ENCODE measurements at places on chromosomes 5 and 9. TPM values are rescaled to one million over a fixed set of nuclear protein-coding genes. Genes with fewer than 3 reads are reported as not detected.
A peak's percentile ranks its signal among the peaks of the same experiment; 100 is the strongest.

The SLC4A9 gene
- total RNA-seq: not detected

DNA sequence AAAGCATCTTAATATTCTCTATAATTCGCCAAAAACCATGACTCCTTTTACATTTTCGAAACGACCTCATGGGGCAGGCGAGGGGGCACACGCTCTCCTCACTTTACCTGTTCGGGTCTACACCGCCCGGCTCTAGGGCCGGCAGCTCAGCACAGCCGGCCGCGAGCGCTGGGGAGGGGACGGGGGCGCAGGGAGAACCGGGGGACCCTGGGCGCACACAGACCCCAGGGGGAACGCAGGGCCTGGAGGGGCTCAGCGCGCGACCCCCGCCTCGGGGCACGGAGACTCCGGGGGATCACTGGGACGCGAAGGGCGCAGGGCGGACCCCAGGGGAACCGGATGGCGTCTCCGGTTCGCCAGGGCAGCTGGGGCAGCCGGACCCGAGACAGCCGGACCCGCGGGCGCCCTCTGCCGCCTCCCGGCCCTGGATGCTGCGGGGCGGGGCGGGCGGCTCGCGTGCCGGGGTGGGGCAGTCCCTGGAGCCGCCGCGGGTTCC lies at the start of gene AHRR:
Gene AHRR (plus strand): TSS at position 485 of the 496 bp plus-strand sequence. CDS start 22,189 bp downstream, outside the sequence.
- no peak for DNase-seq

GRCh38 chr9:123194023-123194422 lies 74.4 kb downstream of the STRBP start:
- DNase-seq: no peak

- DNase-seq: peak; percentile 30
Observed at GRCh38 chr9:28082671-28083070, 509.4 kb upstream of the C9orf72 start.

DNA sequence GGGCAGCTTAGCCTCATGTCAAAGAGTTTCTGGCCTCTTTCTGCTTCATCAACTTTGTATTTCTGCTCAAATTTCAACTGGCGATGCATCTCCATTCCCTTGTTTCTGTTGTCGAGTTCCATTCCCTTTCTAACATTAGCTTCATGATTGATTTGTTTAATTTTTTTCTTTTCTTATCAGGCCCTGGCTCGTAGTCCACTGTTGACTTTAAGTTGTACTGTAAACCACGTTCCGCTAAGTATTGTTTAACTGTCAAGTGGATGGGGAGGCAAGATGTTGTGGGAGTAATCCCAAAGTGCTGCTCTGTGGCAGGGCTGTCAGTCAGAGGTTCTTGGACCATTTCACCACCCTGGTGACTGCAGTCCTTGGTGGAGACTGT lies 309.1 kb downstream of the PSAT1 start:
- DNase-seq: no peak

GRCh38 chr9:82128011-82128696 lies 139.6 kb downstream of the SPATA31D1 start:
- no peak for DNase-seq

DNA sequence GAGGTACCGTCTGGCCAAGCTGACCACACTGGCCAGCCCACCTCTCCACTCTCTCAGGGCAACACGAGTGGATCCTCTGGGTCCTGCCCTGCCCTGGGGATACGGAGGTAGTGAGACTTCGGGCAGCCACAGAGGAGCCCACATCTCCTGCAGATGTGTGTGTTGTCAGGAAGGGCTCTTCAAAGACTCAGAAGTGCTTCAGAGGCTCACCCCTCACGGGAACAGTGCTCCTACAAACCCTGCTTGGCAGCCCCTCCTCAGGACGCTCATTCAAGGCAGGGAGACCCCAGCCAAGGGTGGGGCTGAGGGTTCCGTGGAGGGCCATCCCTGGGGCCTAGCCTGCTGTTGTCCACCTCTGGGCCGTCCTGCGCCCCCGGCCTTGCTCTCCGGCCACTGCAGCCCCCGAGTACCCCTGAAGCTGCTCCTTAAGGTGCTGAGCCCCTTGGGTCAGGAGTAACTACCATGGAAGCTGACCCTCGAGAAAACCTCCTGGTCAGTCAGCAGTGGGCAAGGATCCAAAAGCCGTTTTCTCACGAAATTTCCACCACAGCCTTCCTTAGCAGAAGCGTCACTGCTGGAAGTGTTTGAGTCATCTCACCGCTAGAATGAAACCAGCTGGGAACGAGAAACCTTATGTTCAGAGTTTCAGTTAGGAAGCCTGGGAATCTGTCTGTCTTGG lies 23.2 kb upstream of the LRRC14B start:
- DNase-seq: peak; percentile 79

- no peak for DNase-seq
Observed at GRCh38 chr9:11931751-11932150, 761.4 kb upstream of the TYRP1 start.

DNA sequence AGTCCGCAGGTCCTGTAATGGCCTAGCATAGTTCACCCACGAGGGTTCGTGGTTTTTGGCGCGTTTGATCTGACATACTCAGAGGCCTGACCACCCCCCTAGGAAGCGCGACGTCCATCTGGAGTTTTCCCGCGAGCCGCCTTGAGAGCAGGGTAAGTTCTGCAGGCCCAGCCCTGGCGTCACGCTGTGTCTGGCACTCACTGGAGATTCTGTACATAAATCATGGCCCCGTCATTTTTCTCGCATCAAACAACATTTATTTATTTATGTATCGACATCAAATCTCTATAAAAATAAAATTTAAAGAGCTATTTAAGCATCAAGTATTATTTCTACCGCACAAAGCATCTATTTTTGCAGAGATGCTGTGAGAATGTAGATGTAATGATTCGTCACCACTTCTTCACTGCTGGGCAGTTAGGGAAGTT lies 437 bp upstream of the TRIM41 start:
- DNase-seq: peak; percentile 30

DNA sequence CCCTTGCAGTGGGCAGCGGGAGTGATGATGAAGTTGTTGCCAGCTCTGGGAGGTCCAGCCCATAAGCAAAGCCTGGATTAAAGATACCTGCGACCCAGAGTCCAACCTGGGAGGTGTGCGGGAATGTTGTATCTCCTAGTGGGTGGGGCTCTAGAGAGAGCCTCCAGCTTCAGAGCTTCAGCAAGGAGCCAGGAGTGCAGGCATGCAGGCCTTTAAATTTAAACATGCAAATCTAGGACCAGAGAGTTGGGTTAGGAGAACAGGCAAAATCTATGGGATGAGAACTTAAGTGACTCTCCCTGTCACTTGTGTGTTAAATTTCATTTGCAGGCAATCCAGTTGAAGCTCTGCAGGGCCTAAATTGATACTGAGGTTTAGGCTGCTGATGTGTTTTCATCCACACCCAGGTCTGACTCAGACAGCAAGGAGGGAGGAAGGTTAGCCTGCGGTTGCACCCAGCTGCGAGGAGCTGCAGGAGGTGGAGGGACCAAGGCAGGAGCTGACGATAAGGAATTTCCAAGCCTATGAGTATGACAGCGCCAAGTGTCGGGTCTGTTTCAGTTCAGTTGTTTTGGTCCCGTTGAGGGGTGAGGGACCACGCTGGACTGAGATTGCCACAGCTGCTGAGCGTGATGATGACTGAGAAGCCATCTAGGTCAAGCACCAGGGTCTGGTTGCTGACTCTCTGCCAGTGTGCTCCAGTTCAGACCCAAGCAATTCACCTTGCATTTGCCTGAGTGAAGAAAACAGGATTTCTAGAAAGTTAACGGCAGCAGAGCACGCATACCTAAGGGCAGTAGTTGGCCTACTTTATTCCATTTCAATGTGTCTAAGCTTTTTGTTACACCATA lies 243.0 kb downstream of the ICE1 start:
- no peak for DNase-seq

GRCh38 chr5:180334751-180335613 lies 18.2 kb downstream of the GFPT2 start:
- no peak for DNase-seq

- DNase-seq: peak; percentile 74
Observed at GRCh38 chr5:122091936-122092600, 14.0 kb upstream of the LOX start.

GRCh38 chr5:116409591-116410296 lies 164.9 kb downstream of the SEMA6A start:
- no peak for DNase-seq

DNA sequence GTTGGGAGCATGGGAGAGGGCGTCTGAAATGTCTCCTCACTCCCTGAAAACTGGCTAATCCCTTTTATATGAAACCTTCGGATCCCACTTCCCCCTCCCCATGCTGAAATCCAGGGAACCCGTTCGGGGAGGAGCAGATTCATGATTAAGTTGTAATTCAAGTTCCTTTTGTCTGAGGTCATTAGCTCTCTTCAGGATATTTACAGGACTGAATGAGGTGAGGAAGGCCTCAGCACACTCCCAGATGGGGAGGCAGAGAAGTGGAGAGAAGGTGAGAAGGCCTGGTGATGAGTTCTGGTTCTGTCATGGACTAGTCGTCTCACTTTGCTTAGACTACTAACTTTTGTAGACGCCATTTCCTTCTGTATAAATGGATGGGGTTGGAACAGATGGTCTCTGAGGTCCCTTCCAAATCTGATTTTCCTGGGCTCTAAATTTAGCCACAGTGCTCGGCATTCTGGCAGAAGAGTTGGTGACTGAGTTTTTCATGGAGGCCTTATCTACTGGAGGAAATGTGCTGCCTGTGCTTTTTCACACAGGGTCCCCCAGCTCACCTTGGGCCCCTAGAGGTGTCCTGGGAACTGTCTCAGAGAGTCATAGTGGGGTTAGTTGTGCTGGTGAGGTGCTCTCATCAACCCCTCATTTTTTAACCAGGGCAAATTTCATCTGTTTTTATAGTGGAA lies 62.3 kb downstream of the PRDM6 start:
- DNase-seq: no peak

The ADAMTS16 gene
- total RNA-seq: 1.3 TPM

- peak; percentile 59 for DNase-seq
Observed at GRCh38 chr9:109403116-109403515, 82.3 kb upstream of the EPB41L4B start.

DNA sequence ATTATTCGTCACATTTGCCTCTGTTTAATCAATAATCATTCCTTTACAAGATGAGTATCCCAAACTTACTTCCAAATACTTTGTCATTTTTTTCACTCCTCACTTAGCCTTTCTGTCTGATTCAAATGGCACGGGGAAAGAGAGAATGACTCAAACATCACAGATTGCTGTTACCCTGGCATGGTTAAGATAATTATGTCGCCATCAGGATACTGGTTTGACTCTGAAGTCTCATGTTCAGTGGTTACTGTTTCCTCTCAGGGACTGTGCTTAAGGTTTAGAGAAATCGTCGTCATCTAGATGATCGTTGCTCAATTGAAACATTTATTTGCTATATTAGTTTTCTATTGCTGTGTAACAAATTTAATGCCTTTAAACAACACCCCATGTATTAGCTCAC lies 45.2 kb upstream of the RAD23B start:
- DNase-seq: no peak

GRCh38 chr9:136318111-136318775 lies 9.1 kb upstream of the GPSM1 start:
- DNase-seq: no peak

DNA sequence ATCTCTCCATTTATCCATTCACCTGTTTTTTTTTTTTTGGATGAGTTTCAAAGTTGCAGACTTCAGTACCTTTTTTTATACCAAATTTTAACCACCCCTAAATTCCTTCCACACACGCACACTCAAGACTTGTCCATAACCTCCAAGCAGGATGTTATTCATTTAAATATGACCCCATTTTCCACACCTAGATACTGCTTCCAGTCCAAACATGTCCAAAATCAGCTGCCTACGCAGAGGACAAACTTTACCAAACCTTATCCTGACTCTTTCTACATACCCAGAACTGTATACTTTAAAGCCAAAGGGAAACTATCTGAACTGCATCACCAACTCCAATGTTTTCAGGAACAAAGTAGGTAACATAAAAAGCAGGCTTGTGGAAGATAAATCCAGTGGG lies 36.0 kb upstream of the FYB1 start:
- DNase-seq: no peak

DNA sequence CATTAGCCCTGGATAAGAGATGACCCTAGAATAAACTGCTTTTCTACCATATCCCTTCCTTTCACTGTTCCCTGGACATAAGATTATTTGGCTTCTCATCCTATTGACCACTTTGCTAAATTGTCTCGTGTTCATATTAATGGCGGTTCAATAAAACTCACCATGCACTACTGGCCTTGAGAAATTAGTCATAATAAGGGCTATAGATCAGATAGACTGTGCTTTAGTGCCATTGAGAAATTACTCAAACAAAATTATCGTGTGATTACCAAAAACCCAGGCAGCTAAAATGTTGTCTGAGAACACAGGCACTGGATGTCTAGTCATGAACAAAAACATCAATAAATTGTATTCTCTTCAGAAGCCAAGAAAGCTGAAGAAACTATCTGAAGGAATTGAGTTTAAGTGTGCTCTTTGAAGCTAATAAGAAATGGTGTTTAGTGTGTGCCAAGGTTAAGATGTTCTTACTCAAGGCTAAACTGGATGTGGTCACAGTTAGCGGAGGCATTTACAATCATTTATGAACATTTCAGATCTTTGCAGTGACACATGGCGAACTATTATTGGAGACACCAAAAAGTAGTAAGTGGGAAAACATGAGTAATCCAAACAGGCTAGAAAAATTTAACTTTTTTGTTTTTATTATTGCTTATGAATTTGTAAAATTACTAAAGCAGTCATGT lies 460.4 kb upstream of the RORB start:
- peak; percentile 13 for DNase-seq

DNA sequence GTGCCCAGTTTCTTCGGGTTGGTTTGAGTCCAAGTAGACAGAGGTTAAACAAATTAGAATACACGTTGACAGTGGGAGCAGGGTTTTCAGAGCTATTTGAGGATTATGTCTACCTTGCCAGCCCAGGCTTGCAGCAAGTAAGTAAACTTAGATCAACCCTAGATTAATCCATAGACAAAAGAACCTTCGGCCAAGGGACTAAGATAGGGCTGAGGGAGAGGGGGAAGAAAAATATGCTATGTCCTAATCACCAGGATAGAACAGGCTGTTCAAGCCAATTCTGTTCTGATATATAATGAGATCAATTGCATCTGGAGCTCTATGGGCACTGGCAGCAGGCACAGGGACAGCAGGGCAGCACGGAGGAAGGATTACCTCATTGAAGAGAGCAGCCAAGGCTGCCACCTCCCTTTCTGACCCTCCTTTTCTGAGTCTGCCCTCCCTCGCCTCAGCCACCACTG lies 377.7 kb downstream of the PIK3R1 start:
- peak; percentile 20 for DNase-seq

DNA sequence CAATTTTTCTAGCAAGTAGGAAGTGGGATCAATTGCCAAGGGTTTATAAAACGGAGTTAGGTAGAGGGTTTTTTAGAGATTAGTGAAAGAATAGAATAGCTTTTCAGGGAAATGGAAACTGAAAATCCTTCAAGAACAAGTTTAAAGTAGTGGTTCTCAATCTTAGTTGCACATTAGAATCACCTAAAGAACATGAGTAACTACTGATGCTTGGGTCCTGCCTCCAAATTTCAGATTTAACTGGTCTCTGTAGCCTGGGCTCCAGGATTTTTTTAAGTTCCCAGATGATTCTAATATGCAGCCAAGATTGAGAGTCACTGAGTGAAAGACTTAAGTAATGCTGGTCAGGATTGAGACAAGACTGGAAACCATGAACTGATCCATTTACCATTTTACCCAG lies 20.5 kb downstream of the ELOVL7 start:
- DNase-seq: no peak

GRCh38 chr9:83185488-83186154 lies 122.7 kb upstream of the RASEF start:
- no peak for DNase-seq

The ZDHHC11B gene
- total RNA-seq: not detected

The LRRC19 gene
- not detected for total RNA-seq

Measured in renal cortical epithelial cell (primary cell).